ENCODE measurements at places on chromosomes 12 and 14.
A peak's percentile ranks its signal among the peaks of the same experiment; 100 is the strongest.

DNA sequence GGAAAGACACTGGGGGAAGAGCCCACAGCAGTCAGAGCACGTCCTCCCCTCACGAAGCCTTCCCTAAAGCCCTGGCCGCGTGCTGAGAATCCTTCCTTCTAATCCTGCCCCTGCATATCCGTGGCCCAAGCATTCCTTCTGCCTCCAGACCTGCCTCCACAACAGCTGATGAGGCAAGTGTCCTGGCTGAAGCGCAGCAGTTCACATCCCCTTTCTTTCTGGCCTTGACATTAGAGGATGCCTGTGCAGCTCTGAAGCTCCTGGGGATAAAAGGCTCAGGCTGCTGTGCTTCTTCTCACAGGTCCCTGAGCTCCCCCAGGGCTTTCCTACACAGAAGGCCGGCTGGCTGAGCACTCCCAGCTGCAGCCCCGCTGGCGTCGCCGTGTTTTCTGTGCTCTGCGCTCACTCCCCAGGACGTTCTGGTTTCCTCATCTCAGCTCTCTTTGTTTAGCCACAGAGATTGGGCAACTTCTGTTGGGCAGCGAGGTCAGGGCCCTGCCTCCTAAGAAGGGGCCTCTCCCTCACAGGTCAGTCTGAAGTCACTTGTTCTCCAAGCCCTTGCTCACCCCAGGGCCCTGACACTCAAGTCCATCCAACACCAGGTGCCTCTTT lies 45.8 kb downstream of the NINJ2 start:
- DNase-seq: no peak

GRCh38 chr12:120843472-120843871 lies 60.7 kb downstream of the SPPL3 start:
- no peak for DNase-seq

DNA sequence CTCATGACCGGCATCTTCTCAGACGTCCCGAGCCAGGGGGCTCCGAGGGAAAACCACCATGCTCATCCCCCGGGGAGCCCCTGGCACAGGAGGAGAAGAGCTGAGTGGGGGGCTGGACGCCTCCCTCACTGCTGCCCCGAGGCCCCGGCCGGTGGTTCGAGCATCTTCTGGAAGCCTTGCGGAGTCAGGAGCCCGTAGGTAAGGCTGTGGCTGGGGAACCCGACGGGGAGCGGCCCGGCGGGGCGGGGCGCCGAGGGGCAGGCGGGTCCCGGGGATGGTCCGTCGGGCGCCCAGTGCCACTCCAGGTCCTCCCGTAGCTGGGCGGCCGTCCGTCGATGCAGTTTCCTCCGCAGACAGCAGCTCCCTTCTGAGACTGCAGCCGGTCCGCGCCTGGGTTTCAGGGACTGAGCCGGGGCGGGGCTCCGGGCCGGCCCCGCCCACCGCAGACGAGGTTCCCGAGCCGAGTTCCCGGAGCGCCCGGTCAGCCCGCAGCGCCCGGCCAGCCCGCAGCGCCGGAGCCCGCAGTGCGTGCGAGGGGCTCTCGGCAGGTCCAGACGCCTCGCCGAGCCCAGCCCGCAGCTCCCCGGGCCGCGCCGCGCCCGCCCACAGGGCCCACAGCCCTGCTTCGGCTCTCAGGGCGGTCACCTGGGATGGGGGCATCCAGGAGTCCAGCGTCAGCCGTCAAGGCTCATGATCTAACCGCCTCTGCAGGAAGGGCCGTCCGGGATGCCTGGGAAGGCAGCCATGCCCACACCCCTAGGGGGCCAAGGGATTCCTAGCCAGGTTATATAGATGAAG lies at the start of gene PGF:
PGF (minus strand) TSS at position 369 of the 798 bp plus-strand sequence; CDS start at position 14, 355 bp downstream.
- peak; percentile 73 for DNase-seq

DNA sequence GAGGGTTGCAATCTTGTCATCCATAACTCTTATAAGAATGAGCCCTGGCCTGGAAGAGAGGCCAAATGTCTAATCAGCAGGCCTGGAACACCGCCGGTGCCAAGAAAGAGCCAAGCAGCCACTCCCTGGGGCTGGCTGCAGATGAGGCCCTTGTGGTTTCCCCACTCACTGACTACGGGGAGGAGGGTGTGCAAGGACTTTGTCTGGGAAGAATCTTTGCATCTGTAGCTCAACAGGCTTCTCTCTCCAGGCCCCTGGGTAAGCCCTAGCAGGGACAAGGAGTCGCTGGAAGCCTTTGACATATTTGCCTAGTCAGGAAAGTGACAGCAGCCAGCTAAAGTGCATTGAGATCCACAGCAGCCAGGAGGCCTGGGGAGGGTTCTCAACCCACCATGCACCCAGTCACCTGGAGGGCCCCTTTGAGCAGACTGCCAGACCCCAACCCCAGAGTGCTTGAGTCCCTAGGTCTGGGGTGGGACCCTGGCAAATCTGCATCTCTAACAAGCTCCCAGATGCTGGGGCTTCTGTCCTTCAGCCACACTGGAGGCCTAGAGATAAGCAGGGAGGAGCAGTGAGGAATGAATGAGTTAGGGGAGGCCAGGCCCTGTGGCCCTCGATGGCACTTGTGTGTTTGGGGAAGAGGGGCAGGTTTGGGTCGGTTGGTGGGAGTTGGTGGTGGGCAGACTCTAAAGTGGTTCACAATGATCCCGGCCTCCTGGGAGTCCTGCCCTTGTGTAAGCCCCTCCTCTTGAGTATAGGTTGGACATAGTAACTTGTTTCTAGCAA lies 13.9 kb upstream of the LRTM2 start:
- DNase-seq: no peak

DNA sequence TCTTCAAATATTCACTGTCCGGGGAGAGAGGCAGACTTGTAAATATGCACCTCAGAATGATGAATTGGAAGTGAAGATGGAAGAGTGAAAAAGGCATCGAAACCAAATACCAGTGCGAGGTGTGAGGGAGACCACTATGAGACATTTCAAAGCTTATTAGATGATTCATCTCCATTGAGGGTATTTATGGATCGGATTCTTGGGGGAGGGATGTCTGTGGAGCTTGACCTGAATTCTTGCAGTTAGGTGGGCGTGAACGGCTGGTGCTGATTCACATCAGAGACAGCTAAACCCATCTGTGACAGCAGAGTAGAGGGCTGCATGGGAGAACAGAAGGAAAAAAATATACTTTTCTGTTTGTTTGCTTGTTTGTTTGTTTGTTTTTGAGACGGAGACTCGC lies 677.2 kb downstream of the AACS start:
- DNase-seq: no peak

- DNase-seq: no peak
These were observed 34.2 kb upstream of the PYGL start for GRCh38 chr14:50978529-50978871.

- no peak for DNase-seq
These were observed 105.0 kb downstream of the ETNK1 start for GRCh38 chr12:22729957-22730443.

- DNase-seq: no peak
These were observed 139.8 kb upstream of the PWP1 start for GRCh38 chr12:107545737-107546353.

DNA sequence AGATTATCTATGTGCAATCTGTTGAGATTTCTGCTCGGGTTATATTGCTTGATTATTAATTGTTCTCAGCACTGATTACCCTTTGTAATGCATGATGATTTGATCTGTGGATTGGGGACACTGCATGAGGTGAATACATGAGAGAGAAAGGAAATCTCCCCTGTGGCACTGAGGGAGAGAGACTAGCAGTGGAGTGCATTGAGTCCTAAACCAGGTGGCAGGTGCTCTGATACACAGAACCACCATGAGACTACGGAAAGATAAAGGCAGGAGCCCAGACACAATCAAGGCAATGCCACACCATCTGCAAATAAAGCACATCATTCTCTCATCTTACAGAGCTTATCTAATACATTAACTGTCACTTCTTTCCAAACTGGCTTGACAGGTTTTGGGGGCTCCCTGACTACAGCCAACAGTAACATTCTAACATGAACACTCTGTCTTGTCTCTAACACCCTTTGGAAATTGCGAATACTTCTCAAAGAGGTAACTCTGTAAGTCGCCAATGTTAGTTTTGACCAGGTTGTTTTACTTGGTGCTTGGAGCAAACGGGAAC lies 37.6 kb upstream of the TSPAN8 start:
- no peak for DNase-seq

- no peak for DNase-seq
These were observed 18.5 kb upstream of the FOXN3 start for GRCh38 chr14:89435492-89435891.

GRCh38 chr12:117580718-117581062 lies 219.3 kb upstream of the NOS1 start:
- DNase-seq: peak; percentile 15

DNA sequence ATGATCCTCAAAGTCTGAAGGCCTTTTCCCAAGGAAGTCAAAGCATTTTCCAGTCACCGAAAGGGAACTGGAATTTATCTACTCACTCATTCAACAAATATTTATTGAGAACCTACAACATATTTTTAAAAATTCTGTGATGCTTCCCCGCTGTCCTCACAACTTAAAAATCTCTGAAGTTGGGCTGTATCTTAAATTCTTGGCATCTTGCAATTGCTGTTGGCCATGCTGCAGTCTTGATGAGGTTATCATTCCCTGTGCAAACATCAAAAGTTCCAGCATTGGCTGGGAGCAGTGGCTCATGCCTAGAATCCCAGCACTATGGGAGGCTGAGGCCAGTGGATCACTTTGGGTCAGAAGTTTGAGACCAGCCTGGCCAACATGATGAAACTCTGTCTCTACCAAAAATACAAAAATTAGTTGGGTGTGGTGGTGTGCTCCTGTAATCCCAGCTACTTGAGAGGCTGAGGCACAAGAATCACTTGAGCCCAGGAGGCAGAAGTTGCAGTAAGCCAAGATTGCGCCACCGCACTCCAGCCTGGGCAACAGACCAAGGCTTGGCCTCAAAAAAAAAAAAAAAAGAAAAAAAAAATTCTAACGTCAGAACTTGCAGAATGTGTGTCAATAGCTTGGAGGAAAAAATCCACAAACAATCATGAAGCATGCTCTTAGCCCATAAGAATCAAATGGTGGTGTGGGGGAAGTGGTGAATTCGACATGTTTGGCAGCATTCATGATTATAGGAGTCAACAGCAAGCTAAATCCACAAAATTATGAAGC lies 34.9 kb downstream of the CCDC177 start:
- no peak for DNase-seq

GRCh38 chr12:26062566-26062965 lies 62.3 kb downstream of the BHLHE41 start:
- DNase-seq: no peak

- DNase-seq: no peak
These were observed 61.8 kb downstream of the LRRK2 start for GRCh38 chr12:40286583-40286982.

DNA sequence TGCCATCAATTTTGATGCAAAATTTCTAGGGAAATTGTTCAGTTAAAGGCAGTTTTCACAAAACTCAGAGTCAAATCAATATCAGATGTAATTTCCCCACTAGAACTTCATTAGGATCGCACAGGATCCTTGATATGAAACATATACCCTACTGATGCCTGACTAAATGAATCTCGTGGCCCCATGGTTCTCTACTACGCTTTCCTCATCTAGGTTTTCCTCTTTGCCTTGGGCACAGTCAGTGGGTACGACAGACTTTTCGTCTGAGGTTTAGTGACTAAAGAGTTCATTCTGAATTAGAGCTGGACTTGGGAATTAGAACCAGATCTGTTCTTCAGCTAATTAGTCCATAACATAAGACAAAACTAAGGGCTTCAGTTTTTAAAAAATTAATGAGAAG lies 42.5 kb upstream of the GNPNAT1 start:
- DNase-seq: no peak

DNA sequence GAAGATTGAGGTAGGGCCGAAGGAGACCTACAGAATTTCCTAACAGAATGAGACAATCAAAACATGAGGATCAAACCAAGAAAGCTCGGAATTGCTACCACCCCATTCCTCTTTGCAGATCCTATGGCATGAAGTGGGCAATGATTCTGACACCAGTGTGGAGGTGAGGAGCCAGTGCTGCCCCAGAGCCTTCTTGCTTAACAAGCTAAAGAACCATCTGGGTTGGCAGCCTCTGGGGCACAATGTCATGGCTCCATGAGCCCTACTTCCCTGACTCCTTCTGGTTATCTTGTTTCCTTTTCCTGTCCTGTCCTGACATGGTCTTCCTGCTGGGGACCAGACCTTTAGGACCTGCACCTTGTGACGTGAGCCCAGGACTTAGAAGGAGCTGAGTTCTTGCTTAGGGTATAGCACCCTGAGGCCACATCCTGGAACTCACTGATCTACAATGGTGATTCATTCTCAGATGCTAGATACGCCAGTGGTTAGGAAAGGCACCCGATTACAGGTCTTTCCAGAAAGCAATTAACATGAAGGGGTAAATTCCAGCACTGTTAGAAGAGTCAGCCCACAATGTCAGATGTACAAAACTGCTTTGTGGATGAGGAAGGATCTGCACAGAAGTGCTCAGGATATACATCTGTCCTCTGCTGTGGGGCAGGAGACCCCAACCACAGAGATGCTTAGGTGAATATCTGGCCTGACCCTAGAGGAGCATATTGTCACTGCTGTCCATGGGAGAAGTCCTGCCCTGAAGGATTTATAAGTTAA lies 324.2 kb downstream of the ZFP36L1 start:
- no peak for DNase-seq

DNA sequence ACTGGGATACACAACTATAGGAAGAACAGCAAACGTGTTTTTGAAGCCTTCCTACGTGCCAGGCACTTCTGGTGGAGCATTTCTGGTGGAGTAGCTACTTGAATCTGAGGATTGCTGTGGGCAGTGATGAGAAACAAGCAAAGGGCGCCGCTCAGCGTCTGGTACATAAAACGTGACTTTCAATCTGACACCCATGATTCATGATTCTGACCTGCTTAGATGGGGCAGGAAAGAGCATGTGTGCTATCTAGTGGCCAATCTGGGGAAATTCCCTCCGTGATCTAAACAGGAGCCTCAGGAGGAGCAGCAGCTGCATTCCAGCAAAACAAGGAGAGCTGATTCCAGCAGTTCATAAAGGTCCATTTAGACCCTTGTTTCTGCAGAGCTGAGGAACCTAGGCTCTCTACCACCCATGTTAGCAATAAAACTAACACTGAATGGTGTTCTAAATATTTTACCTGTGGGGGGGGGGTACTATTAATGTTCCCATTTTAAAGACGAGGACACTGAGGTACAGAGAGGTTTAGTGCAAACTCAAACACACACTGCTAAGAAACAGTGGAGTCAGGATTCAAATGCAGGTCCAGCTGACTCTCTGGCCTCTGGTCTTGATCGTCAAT lies 37.8 kb downstream of the PAH start:
- peak; percentile 65 for DNase-seq

- DNase-seq: no peak
These were observed 68.8 kb upstream of the SLC8A3 start for GRCh38 chr14:70257526-70257925.

DNA sequence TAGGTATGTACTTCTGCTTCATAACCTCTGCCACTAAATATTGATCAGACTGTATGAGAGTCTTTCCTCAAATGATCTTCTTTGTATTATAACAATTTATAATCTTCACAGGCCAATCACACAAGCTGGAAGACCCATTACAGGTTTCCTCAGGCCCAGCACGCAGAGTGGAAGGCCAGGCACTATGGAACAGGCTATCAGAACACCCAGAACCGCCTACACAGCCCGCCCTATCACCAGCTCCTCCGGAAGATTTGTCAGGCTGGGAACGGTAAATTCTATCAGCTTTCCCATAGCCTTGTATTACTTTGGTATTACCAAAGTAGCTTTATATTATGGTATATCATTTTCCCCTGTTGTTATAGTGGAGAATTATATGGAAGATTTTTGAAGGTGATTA lies 16.5 kb downstream of the TTC8 start:
- no peak for DNase-seq

GRCh38 chr12:8065991-8066594 lies at the start of gene C3AR1:
TSS of gene C3AR1 (minus strand) at chr12:8066359. CDS start at chr12:8060185, 6,174 bp downstream.
- no peak for DNase-seq

- no peak for DNase-seq
These were observed 43.3 kb downstream of the EFCAB11 start for GRCh38 chr14:89911010-89911919.

GRCh38 chr12:130179191-130179590 lies 16.9 kb downstream of the FZD10 start:
- DNase-seq: no peak

All from NCI-H524 (cell line).